Ovary (tissue), 10 donors: ENCODE measurements at places on chromosomes 1 and 21. TPM values are rescaled to one million over a fixed set of nuclear protein-coding genes. Genes with fewer than 3 reads are reported as not detected.

Gene SMG5
- total RNA-seq: 50.7 TPM

Gene ELOA
- total RNA-seq: 17.8 TPM

Gene FCGR3A
- 24.2 TPM for total RNA-seq

Gene TNFRSF18
- not detected for total RNA-seq

Gene RNASEL
- 14.1 TPM for total RNA-seq

Gene GPR37L1
- 0.25 TPM for total RNA-seq

Gene DTL
- 1.1 TPM for total RNA-seq

Gene FMO2
- total RNA-seq: 5.4 TPM

Gene RGS8
- total RNA-seq: 0.38 TPM

Gene BACE2
- total RNA-seq: 26.5 TPM

Gene C4BPB
- total RNA-seq: 18.2 TPM

Gene RER1
- total RNA-seq: 51.8 TPM

Gene CFHR5
- total RNA-seq: not detected

Gene LBR
- 48.6 TPM for total RNA-seq

Gene GBP6
- 0.18 TPM for total RNA-seq
